ENCODE measurements at places on chromosomes 7 and 10.

DNA sequence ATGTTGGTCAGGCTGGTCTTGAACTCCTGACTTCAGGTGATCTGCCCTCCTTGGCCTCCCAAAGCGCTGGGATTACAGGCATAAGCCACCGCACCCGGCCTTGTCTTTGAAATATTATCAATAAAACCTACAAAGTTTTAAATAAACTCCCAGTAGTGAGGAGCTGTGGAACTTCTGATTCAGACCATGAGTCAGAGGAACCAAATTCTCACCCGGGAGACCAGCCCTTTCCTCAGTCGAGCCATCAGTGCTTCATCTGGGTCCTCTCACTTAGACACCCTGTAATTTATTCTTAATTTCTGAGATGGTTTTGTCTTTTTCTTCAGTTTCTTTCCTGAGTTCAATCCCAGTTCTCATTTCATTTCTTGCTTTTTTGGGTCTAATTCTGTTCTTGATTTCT lies 68.6 kb downstream of the DYNC2I1 start:
- peak; percentile 28 for DNase-seq

DNA sequence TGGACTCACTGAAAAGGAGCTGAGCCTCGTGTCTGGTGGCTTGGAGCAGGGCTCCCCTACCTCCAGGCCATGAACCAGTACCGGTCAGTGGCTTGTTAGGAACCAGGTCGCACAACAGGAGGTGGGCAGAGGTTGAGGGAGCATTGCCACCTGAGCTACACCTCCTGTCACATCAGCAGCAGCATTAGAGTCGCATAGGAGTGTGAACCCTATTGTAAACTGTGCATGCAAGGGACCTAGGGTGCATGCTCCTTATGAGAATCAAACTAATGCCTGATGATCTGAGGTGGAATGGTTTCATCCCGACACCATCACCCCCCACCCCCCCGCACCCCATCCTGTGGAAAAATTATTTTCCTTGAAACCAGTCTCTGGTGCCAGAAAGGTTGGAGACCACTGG lies 50.4 kb downstream of the TSPAN15 start:
- DNase-seq, result no peak

DNA sequence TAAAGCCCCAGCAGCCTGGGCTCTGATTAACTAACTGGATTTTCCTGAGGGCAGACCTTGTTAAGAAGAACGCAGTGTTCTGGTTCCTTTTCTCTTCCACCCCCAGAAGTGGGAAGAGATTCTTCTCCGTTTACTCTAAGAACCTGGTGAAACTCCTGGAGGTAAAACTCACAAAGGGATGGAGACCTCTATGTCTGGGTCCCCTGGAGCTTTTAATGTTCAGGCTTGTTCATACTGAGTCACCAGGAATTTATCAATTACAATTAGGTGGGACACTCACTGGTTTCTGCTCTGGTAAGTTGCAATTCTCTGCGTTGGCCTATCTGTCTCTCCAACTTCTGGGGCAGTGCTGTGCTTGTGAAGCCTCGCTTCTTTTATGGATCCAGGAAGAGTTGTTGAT lies 73.3 kb upstream of the CACNB2 start:
- peak; percentile 67 for DNase-seq

GRCh38 chr7:69619635-69620034 lies 21.4 kb downstream of the AUTS2 start:
- no peak for DNase-seq

GRCh38 chr10:117514971-117515370 lies 27.6 kb upstream of the EMX2 start:
- DNase-seq, result no peak

GRCh38 chr7:128755075-128755818 lies 16.1 kb downstream of the CALU start:
- no peak for DNase-seq

DNA sequence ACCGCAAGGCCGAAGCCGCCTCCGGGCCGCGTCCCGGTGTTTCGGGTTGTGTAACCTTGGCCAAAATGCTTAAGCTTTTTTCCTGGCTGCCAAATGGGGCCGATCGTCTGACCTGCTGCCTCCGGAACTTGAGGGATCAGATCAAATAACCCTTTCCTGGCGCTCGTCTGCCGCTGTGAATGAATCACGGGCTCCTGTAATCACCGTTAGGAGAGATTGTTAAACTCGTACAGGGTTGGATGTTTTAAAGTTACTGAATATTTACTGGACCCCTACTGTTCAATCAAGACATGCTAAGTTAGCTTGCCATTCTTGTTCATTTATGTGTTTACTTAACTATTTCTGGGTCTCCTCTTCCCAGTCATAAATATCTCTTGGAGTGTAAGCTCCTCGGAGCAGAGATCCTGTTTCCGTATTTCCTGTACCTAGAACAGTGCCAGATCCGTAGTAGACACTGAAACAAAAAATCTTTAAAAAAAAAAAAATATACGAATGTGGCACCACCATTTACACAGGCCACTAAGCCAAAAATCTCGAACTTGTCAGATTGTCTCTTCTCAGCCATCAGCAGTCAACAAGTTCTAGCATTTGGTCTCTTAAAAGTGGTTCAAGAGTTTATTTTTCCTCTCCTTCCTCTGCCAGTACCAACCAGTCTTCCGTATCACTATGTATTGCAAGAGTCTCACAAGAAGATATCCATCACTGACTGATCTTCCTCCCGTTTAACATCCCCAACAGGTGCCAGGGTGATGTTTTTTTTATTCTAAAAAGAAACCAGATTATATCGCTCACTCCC lies 650 bp upstream of the TM9SF3 start:
- peak; percentile 86 for DNase-seq
